ENCODE measurements at places on chromosomes 7 and 10.

DNA sequence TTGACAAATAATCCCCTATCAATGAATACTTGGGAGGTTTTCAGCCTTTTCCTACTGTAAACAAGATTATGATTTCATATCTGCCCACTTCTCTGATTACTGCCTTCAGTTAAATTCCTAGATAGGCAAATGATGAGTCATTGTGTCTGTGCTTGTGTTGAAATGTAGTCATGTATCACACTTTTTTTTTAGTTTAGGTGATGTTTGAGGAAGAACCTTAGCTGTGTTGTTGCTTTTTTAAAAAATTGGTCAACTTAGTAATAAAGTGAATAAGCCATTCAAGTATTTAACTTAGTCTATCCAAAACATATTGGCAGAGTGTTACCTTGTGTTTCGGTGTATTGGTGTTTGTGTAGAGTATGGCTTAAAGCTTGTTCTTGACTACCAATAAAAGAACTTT lies 60.0 kb downstream of the WAC start:
- no peak for DNase-seq

- no peak for DNase-seq
Measured at GRCh38 chr7:101693498-101694091, 64.5 kb upstream of the MYL10 start.

DNA sequence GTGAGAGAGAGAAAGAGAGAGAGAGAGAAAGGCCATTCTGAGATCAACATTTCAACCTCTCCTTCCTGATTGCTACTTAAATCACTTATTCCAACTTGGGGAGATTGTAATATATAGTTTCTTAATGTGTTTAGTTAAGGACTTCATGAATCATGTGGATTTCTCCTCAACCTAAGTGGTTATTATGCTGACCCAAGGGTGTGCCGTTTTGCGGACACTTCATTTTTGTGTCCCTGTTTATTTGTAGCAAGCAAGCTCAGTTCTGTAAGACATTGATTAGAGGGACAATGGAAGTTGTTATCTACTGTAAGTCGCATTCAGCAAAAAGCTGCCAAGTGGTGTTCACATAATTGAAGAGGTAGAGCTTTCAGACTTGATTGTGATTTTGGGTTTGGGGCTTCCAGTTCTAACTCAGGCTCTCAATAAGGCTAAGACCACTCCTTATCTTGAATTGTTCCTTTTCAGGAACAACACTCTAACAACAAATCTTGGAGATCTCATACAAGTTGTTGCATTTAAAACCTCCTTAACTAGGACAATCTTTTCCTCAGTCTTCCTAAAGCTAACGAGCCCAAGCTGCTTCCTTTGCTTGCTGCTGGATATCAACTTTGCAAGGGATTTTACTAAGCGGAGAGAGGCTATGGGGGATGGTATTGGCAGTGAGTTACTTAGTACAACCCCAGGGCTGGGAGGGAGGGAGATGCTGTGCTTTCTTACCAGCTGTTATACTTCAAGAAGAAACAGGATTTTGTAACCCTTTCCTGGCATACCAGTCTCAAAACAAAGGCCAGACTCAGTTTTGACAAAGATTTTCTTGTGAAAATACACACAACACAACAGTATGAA lies 19.8 kb upstream of the COL1A2 start:
- DNase-seq: no peak

- DNase-seq: no peak
Measured at GRCh38 chr10:24866604-24867583, 85.5 kb downstream of the PRTFDC1 start.

DNA sequence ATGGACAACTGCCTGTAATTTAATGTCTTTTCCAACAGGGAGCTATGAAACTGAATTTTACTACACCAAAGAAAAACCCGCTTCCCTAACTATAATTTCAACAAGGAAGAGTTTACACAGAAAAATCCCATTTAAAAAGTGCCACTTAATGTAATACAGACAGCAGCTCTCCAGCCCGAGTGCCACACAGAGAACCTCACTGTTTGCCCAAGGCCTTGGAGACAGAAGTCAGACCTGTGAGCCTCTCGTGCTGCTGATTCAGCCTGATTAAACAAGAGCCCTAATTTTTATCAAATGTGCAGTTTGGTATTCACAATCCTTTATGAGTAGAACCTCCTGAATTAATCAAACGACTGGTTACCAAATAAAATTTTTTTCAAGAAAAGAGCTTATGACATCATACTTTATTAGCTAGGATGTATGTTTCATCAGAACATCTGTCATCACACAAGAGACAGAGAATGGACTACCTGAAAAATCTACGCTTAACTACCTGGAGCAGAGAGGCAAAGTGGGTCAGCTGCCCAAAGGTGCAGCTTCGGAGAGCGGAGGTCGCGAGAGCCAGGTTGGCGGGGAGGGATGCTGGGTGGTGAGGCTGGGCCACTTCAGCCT lies 543.6 kb downstream of the SDK1 start:
- DNase-seq: no peak

DNA sequence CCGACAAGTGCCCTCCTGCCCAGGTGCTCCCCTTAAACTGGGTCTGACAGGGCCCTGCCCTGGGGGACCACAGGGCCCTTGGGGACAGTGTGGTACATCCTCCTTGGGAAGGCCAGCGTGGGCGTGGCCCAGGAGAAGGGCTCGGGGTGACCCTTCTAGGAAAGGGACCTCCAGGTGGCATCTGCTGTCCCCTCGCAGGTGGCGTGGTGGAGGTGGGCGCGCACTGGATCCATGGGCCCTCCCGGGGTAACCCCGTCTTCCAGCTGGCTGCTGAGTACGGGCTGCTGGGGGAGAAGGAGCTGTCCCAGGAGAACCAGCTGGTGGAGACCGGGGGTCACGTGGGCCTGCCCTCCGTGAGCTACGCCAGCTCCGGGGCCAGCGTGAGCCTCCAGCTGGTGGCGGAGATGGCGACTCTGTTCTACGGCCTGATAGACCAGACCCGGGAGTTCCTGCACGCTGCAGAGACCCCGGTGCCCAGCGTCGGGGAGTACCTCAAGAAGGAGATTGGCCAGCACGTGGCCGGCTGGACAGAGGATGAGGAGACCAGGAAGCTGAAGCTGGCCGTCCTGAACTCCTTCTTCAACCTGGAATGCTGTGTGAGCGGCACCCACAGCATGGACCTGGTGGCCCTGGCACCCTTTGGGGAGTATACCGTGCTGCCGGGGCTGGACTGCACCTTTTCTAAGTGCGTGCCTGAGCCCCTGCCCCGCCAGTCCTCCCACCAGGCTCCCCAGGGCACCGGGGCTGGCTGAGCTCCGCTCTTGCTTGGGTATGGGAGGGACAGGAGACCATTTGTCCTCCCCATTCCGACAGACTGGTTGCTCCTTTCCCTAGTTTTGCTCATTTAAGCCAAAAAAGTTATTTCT lies 972 bp downstream of the PAOX start:
- DNase-seq: no peak

- no peak for DNase-seq
Measured at GRCh38 chr7:121505021-121505420, 108.9 kb upstream of the FAM3C start.

GRCh38 chr7:388961-389701 lies 99.2 kb downstream of the FOXL3 start:
- no peak for DNase-seq

Measured in stimulated activated CD4-positive, alpha-beta T cell treated with anti-CD3 and anti-CD28 coated beads, TNF-alpha, amount 100 ng/mL, for 1 hour (primary cell).